ENCODE measurements at places on chromosomes 5 and 9.

DNA sequence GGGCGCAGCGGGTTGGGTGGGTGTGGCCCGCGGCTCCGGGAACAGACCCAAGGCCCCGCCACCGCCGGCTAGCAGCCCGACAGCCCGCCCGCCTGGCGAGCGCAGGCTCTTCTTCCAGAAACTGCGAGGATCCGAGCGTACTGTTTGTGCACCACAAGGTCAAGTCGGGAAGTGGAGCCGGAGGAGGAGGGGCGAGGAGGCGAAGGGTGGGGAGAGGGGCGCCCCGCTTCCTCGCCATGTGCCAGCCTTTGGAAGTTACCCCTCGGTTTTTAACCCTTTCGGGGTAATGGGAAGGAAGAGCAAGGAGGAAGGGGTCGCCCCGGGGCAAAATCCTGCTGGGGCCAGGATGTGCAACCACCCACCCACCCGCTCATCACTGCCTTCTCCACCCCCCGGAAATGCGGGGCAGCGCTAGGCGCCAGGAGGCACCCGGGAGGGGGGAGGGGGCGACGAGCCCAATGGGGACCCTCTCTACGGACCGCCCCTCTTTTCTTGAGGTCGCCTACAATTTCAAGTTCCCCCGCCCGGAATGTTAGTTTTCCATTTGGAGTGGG lies 1.1 kb upstream of the JADE2 start:
- DNase-seq: peak; percentile 66

DNA sequence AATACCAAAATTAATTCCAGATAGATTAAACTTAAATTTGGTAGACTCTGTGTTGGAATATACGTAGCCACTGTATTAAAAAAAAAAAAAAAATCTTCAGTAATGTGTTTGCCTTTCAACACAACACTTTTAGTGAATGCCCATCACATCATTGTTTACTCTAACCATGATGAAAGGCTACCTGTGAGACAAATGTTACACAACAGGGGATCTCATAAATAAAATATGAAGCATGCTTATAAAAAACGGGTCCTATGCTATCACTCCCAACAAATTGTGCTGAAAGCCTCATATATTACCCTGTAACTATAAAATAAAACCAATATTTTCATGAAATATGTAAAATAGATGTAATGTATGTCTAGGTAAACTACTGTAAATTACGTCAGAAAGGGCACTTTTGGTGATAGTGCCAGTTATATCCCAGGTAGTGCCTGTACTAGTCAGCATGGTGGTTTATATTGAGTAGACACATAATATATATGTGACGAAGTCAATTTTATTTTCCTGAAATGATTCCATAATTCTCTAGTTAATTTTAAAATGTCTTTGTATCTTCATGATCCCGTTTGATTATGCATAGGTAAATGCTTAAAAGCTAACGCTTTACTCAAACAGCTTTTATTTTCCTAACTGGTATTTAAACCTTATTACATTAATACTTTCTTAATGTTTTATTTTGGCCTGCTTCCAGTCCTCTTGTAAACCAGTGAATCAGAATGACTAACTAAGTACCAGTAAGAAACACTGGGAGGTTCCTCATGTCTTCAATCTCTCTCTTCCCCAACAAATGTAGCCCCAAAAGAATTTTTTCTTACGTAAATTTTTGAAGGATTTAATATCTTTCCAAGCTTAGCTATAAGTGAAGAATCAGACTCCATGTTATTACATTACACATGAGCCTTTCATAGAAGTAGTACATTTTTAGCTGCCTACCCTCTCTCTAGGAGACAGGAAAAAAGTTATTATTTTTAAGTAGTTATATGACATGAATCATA lies 420.3 kb downstream of the GABRG2 start:
- DNase-seq: no peak

DNA sequence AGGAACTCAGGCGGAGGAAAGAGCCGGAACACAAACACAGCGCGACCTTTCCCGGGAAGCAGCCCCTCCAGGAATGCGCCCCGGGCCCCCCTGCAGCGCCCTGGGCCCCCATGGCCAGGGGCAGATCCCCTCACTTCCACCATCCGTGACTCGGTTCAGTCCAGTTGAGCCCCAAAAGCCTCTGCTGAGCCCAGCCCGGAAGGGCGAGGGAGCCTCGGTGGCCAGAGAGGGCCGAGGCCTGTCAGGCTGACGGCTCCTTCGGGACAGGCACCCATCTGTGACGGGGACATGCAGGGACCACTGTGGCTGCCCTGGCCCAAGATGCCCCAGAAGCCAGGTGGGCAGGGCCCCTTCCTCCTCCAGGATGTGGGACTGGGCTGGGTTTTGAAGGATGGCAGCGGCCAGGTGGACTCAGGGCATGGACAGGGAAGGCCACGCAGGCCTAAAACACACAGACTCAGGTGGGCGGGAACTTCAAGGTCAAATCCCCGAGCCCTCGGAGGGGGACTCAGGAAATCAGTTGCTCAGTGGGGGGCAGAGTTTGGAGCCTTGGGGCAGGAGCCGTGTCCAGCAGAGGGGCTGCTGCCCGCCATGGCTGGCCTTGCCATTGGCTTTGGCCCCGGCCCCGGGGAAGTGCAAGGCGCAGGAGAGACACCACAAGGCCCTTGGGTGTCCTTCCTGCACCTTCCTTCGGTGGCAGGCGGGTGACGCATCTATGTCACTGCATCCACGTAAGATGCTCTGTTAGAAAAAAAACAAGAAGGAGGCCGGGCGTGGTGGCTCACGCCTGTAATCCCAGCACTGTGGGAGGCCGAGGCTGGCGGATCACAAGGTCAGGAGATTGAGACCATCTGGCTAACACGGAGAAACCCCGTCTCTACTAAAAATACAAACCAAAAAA lies 29.7 kb upstream of the ABO start:
- DNase-seq: no peak

- no peak for DNase-seq
These were observed 159.4 kb downstream of the GNAQ start for GRCh38 chr9:77872177-77872576.

GRCh38 chr5:19853616-19854240 lies 134.3 kb downstream of the CDH18 start:
- DNase-seq: no peak

DNA sequence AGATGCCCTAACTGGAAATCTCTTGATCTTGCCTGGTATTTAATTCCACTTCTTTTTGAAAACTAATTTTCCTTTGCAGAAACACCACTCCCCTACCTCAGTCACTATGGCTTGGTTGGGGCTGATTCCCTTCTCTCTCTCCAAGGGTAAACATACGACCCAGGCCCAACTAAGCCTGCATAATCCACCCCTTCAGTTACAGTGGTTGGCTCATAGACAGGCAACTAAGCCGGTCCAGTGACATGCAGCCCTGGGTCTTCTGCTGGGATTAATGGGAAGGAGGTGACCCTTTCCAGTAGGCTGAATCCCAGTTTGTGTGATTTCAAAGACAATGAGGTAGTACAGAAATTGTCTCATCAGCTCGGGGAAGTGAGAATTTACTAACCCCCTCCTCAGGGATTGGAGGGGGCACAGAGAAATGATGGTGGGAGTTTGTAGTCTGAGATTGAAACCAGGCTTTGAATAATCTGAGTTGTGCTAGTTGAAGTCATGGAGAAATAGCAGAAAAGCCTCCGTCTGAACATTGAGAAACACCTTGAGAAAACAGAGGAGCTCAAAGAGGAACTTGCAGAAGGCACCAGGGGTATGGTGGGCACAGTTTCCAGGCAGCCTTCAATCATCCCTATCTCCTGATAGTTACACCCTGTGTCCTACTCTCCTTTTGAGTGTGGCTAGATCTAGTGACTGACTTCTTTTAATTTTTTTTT lies 148.9 kb downstream of the GCNT1 start:
- DNase-seq: no peak

DNA sequence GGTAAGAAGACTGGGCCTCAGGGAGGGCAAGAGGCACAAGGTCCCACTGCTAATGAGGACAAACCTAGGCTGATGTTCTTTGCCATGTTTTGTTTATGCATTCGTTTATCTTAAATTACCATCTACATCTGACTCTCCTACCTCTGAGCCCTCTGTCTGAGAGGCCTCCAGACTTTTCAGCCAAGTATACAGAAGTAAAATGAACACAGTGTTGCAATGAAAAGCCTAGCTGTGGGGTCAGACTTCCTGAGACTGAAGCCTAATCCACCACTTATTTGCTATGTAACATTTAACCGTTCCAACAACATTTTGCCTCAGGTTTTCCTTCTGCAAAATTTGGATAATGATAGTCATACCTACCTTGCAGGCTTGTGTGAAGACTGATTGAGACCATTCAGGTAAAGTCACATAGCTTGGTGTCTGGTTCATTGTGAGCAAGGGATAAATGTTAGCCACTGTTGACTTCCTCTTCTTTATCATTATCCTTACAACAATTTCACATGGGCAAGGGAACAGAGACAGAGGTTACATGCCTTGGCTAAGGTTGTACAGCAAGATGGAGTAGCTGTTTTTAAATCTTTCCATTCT lies 374.9 kb upstream of the CLINT1 start:
- DNase-seq: no peak

DNA sequence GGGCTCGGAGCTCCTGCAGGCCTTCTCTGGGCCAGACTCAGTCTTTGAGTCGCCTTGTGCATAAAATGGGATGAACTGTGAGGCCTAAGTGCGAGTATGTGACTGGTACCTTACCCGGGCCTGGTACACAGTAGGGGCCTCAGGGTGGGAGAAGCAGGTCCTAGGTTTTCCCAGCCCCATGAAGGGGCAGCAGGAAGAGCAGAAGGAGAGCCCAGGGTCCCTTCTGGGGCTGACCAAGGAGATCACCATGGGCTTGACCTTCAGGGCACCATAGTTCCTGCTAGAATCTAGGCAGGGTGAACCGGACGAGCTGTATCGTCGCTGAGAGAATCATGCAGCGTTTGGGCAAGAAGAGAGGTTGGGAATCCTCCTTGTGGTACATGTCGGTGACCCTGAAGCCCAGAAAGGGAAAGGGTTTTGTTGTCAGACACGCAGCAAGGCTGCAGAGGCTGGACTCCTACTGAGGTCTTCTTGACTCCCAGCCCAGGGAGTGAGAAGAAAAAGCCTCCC lies 373 bp upstream of the PHYKPL start:
- no peak for DNase-seq

DNA sequence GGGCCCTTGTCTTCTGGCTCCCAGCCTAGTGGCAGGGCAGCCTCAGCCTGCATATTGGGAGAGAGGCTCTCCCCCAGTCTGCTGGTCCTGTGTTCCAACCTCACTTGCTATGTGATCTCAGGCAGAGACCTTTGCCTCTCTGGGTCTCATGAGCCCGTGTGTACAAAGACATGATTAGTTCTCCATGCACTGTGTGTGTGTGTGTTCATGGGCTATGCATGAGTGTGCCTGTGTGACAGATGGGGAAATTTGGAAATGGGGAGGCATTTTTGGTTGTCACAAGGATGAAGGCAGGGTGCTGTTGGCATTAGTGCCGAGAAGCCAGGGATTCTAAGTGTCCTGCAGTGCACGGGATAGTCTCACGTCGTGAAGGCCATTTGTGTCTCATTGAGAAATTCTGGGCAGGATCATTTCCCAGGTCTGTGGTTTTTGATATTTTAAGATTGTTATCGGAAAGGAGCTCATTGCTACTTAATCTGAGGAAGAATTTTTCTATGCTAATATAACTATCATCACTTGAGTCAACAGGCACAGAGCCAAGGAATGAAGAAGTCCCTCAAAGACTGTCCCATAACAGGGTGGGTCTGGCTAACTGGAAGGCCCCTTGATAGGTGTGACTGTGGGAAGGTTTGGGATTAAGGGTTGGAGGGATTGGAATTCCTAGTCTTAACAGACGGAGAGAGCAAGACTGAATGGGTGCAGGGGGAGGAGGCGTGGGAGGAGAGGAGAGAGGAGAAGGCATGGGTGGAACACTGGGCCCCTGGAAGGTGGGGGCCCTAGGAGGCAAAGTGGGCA lies 168.5 kb downstream of the RGS3 start:
- DNase-seq: no peak

DNA sequence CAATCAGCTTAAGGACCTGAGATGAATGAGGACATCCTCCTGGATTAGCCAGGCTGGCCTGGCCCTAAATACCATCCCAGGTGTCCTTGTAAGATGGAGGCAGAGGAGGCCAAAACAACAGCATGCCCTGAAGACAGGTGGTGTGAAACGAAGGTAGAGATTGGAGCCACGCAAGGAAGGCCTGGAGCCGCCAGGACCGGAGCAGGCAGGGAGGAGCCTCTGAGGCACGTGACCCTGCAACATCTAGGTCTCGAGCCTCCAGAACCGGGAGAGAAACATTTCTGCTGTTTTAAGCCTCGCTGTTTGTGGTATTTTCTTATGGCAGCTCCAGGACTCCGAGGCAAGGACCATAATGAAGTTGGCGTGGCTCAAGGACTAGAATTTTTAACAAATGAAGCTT lies 9.7 kb upstream of the COL5A1 start:
- DNase-seq: no peak

DNA sequence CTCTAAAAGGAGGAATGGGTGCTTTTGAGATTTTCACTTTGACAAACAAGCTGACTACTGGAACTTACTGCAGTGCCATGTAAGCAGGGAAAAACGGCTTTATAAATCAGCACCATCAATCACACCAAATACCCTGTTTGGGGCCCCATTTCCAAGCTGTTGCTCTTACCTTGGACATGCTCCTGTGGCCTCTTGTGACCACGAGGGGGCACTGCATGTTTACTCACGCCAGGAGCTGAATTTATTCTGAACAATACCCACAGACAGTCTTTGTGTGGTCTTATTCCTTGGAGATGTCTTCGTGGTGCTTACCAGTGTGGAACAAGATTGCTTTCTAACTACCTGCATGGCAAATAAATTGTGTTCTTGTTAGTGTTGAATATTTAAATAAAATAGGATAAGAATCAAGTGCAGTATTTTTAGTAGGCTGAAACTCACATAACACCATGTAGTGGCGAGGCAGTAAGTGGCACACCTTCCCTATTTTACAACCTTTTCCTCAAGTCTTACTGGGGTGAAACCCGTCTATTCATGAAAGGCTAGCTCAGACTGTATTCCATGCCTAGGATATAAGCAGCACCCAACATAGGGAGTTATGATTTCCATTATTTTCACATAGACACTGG lies 155.5 kb upstream of the NMUR2 start:
- DNase-seq: peak; percentile 3

Measured in stimulated activated CD4-positive, alpha-beta T cell treated with anti-CD3 and anti-CD28 coated beads, Interleukin-4, amount 100 ng/mL, for 1 hour (primary cell).